ENCODE measurements at places on chromosomes 6 and 20. TPM values are rescaled to one million over a fixed set of nuclear protein-coding genes. Genes with fewer than 3 reads are reported as not detected.

DNA sequence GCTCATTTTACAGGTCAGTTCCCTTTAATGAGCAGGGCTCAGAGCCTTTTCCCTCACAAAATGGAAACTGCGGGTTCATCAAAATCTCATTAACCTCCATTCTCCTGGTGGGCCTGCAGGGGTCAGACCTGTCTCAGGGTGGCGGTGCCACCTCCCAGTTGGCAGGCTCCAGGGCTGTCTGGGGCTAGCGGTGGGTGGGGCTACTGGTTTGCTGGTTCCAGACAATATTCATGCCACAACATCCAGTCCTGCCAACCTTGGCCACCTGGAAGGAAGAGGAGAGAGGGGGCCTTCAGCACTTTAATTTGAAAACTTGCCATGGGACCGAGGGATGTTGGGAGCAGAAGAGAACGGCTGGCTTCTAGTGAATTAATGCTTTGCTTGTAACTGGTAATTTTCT is 41.9 kb upstream of the CTNNBL1 start:
- DNase-seq = peak; percentile 31

- no peak for DNase-seq
Observed at GRCh38 chr6:149044528-149044927, 273.0 kb upstream of the TAB2 start.

DNA sequence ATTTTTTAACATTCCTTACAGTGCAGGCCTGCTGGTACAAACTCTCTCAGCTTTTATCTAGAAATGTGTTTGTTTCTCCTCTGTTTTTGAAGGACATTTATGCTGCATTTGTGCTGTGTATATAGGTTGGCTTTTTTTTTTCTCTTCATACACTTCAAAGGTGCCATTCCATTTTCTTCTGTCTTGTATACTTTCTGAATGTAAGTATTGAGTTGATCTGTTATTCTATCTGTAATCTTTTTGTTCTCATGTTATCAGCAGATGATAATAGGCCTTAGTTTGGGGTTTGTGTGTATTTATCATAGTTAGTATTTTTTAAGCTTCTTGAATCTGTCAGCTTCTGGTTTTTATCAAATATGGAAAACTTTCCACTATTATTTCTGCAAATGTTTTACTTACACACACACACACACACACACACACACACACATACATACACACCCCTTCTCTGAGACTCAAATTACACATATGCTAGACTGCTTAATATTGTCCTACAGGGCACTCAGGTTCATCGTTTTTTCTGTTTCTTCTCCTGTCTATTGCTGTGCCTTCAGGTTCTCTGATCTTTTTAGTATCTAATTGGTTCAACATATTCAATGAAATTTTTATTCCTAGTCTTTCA is 74.6 kb downstream of the RPP40 start:
- DNase-seq = no peak

- DNase-seq = no peak
Observed at GRCh38 chr20:1441133-1441532, 25.5 kb downstream of the NSFL1C start.

- DNase-seq = no peak
Observed at GRCh38 chr6:35312807-35313206, 15.2 kb downstream of the DEF6 start.

DNA sequence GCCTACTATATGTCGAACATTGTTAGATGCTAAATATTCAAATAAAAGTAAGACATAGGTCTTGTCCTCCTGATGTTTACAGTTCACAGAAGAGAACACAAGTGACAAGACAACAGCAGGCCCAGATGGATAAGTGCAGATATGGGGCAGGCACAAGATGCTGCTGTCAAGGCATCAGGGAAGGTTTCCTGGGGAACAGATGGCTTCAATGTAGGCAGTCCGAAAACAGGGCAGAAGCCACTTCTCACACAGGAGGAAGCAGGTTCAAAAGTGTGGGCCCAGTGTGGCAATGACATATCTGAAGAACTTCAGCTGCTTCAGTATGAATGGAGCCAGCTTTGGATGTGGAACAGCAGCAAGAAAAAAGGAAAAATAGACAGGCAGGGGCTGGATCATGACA is 32.5 kb downstream of the HLA-DPB1 start:
- DNase-seq = no peak

DNA sequence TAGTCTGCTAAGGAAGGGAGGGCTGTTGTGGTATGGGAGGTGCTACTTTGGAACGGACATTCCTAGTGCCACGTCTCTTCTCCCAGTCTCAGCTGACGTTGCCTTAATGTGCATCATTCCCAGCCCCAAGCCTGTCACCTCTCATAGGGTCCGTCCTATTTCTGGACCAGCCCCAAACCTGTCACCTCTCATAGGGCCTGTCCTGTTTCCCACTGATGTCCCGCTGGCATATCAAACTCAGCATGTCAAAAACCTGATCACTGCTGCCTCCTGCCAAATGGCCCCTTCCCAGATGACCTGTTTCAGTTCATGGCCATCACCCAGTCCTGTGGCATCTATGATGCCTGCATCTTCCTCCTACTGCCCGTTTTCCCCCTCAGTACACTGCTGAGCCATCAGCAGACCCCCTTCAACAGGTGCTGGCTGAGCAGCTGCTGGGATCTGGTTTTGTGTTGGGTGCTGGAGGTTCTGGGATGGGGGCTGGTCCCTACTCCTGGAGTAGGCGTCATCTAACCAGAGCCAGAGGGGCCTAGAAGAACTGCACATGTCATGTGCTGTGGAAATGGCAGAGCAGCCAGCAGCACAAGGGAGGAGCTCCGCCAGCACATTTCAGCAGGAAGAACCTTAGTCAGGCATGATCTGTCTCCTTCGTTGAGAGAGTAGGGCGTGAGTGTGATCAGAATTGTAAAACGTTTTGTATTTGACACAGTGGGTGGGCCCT is 3.3 kb downstream of the ENTPD6 start:
- DNase-seq = no peak

GRCh38 chr6:39330476-39330875 is 8.0 kb upstream of the KCNK16 start:
- no peak for DNase-seq

- DNase-seq = no peak
Observed at GRCh38 chr6:149963212-149963461, 606 bp upstream of the ULBP1 start.

The DYNLT1 gene
- 50.1 TPM for total RNA-seq

The FAM209B gene
- total RNA-seq = not detected

The SLC22A2 gene
- not detected for total RNA-seq

Measured in transverse colon (tissue), 4 donors.